ENCODE measurements at places on chromosomes 4 and X.

DNA sequence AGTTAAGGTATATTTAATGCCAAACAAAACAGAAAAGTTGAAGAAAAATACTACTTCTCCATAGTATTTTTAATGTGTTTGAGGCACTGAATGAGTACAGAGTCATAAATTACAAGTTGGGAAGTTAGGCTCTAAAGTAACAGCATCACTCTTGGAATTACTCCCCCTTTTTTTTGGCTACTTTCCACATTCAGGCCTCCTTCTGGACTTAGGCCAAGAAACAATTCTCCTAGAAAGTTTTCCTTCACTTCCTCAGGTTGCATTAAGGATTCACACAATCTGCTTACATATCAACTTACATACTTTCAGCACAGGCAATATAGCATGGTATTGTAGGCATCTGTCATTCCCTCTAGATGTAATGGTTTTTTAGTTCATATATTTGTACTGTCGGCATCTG, 52.1 kb downstream of the TMEM165 start:
- DNase-seq, result no peak

GRCh38 chr4:112099701-112100297, 45.5 kb upstream of the FAM241A start:
- peak; percentile 74 for DNase-seq

GRCh38 chr4:95158626-95159025, 390.1 kb downstream of the UNC5C start:
- no peak for DNase-seq

GRCh38 chr4:163804001-163804400, 309.5 kb downstream of the TMA16 start:
- DNase-seq, result no peak

DNA sequence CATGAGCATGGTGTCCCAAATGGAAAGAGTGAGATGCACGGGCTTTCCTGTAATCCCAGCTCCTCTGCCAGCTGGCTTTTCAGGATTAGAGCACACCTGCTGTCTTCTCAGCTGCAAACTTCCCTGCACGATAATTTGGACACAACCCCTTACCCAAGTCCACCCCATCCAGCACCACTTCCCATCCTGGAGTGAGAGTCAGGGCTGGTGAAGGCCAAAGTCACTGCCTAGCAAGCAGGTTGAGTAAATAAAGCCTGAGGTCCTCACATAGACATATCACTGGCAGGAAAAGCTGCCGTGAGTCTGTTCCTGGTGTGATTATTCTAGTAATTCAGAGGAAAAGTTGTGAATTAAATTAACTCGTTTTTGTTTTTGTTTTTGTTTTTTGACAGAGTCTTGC, 113.9 kb upstream of the MBNL3 start:
- no peak for DNase-seq

DNA sequence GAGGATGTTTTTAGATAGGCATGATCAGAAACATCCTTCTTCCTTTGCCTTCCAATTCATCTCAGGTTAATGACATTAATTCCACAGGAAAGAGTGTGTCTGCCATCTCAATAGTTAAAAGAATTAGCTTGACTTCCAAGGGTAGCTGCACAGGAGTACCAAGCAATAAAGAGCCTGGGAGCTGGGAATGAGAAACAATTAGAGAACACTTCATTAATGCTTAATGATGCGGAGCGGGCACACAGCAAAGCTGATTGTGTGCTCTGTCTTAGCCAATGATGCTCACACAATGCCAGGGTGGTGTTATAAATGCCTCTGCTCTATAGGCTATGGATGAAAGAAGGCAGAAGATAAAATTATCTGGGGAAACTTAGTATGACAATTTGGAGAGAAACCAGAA, 1052.5 kb upstream of the LCORL start:
- no peak for DNase-seq

- no peak for DNase-seq
These were observed 36.1 kb upstream of the WDR19 start for GRCh38 chr4:39146211-39146610.

DNA sequence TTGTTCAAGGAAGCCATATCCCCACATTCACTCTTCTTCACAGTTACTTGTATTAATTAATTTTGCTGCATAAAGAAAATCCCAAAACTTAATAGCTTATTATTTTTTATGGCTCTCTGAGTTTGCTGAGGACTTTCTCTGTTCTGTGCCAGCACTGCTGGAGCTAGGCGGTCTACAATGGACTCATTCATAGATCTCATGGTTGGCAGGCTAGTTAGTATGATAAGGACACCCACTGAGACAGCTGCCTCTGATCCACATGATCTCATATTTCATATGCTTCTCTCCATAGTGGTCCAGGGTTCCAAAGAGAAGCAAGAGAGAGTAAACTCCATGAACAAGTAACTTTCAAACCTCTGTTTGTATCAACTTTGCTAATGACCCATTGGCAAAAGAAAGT, 170.2 kb downstream of the ADGRA3 start:
- DNase-seq, result no peak

DNA sequence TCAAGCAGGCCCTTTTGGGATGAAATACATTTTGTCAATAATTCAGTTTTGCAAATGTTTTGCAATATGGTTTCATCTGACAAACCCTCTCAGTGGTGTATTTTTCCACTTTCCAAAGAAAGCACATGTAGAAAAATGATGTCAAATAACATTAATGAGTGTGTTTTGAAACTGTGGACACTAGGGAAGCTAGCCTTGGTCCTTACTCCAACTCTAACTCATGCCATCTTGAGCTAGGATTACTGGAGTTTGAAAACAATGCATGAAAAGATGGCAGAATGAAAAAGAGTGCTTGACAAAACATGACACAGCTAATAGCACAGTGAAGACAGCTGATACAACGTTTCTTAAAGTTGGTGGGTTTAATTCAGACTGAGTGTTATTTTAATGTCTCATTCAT, 41.4 kb downstream of the HAND2 start:
- DNase-seq, result no peak

GRCh38 chrX:48496660-48497059, 12.1 kb upstream of the PORCN start:
- DNase-seq, result no peak

DNA sequence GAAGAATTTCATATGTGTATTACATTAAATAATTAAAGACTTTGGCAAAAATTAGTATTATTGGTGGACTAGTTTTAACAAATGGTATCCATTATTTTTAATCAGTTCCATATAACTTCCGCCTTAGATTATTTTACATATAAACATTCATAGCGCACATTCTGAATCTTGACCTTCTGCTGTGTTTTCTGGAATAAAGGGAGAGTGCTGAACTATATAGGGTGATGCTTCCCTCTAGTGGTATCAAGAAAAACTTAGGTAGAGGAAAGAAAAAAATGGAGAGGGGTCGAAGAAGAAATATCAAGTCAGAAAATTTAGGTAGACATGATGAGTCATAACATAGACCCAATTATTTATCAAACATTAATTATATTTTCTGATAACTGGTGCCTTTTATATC, 155.6 kb upstream of the PACRGL start:
- peak; percentile 62 for DNase-seq

DNA sequence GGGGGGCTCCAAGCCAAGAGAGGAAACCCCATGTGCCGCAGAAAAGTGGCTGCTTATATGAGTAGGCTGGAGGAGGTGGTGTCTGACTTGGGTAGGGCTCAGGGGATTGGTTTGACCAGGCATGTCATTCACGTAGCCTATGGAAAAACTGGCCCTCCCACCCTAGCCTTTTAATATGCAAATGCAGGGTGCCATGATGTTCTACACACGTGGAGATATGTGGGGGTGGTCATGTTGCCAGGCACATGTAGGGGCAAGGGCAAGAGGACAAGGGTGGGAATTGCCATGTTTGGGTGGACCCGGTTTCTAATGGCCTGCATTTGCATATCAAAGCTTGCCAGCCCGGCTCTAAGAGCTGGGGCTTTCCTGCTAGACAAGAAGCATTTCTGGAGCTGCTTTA, 86.9 kb upstream of the SHISA3 start:
- DNase-seq, result no peak

DNA sequence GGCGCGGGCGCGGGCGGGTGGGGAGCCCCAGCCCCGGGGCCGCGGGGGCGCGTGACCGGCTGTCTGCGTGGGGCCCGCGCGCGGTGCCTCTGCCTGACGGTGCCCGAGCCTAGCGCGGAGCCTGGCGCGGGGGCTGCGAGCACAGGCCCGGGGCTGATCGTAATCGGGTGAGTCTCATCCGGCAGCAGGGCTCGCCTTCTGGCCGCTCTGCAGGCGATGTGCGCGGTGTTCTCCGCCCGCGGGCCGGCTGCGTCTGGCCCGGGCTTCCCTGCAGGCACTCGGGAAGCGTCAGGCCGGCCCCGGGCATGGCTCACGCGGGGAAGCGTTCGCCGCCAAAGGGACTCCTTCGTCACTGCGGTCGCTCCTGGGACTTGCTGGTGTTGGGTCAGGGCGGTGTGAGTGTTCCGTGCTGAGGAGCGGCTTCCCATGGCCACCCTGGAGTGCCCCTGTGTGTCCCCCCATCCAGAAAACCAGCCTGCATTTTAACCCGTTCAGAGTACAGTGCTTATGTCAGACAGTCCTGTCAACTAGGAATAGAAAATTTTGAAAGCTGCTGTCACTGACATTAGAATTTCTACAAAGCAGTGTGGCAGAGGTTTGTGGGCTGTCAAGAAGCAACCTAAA, 40.6 kb downstream of the FAM149A start:
- DNase-seq, result no peak

GRCh38 chrX:25819879-25820278, 318.3 kb upstream of the MAGEB18 start:
- DNase-seq, result no peak

- DNase-seq, result no peak
These were observed 9.1 kb downstream of the NSG1 start for GRCh38 chr4:4395849-4396627.

DNA sequence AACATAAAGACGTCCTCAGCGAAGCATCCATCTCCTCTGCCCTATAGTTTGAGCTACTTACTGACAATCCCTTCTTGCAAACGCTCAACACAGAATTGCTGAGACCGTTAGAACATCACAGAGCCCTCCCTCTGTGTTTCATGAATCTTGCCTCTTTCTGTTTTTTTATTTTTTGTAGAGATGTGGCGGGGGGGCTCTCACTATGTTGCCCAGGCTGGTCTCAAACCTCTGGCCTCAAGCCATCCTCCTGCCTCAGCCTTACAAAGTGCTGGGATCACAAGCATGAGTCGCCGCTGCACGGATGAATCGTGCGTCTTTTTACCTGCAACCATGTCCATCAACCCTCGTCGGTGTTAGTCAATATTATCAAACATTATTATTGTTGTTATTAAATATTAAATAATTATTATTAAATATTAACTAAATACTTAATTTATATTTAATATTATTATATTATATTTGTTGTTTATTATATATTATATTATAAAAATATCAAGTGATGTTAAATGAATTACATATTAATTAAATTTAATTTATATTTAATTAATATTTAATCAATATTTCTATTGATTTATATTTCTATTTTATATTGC, 200.7 kb downstream of the CRLF2 start:
- no peak for DNase-seq

DNA sequence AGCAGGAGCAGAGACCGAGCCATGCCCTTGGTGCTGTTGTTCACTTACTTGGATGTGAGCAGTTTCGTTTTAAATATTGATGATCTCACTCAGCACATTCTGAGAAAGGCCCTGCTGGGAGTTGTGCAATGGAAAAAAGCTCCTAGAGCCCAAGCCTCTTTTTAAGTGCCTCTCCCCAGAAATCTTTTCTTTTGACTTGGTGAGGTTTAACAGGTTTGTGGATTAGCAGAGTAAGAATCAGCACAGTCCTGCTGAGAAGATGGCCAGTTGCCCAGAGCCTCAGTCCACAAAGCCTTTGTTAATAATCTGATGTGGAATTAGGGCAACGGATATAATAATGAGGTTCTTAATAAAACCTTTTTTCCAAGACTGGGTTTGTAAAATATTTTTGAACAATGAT, 157.5 kb upstream of the ATP6AP2 start:
- no peak for DNase-seq

GRCh38 chr4:105657117-105657765, 51.2 kb downstream of the INTS12 start:
- DNase-seq, result no peak

GRCh38 chr4:164224871-164225270, 529.1 kb upstream of the SMIM31 start:
- no peak for DNase-seq

DNA sequence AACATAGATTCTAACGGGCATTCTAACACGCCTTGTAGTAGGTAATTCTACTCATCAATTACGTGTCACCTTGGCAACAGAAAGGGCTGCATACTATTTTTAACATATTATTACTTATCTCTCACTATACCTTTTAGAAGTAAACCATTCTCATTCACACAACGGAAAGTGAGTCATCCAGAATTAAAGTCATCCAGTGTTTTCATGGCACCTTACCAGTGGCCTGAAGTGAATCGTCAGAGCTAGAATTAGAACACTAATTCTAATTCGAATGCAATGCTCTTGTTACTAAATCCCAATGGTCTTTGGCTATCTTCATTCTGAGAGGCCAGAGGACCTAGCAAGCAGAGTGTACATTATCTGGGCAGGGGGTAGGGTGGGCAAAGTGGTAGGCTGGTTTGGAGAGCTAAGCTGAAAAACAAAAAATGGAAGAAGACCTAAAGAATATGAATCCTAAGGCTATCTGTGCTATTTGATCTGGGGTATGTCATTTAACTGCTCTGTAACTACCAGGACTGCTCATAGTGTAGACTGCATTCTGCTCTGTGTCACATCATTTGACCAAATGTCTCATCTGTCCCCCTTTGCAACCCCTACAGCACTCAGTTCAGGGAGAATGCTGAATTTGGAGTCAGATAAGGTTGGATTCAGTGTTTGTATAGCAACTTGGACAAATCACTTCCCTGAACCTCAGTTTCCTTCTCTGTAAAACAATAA, 96.5 kb downstream of the HDAC8 start:
- no peak for DNase-seq

GRCh38 chr4:151015459-151016347, 619 bp upstream of the LRBA start:
- DNase-seq, result peak; percentile 69

GRCh38 chrX:39896951-39897740, 200.6 kb downstream of the BCOR start:
- peak; percentile 17 for DNase-seq

GRCh38 chr4:168711197-168712140, 214.6 kb downstream of the PALLD start:
- no peak for DNase-seq

- no peak for DNase-seq
These were observed 866 bp downstream of the RBM46 start for GRCh38 chr4:154781983-154782293.

GRCh38 chr4:26782830-26783202, 77.8 kb upstream of the STIM2 start:
- no peak for DNase-seq

GRCh38 chr4:60117726-60118323, 1082.3 kb upstream of the ADGRL3 start:
- no peak for DNase-seq

DNA sequence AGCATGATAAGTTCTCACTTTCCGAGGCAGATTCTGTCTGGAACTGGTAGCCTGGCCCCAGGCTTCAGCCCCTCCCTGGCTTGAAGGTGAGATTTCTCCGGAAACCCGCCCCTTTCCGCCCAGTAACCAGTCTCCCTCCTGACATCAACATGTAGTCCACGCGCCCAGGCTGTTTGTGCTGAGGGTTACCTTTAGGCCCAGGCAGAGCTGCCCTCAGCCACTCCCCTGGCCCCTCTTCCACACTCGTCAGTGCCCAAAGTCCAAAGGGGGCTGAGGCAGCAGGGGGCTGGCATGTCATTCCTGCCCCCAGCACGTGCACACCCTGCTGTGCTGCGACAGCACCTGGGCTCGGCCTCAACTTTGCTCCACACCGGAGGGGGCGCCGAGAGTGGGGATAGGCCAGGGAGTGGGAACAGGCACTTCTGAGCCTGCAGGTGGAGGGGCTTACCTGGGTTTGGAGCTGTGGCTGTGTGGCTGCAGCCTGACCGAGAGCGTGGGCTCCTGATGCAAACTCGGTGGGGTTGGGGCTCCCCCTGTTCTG, 69.5 kb upstream of the ANK2 start:
- no peak for DNase-seq

All from Kasumi-1 (cell line).